Spinal cord (tissue), 10 donors: ENCODE measurements at places on chromosomes 11 and 22. TPM values are rescaled to one million over a fixed set of nuclear protein-coding genes. Genes with fewer than 3 reads are reported as not detected.
A peak's percentile ranks its signal among the peaks of the same experiment; 100 is the strongest.

GRCh38 chr22:19656541-19657251 lies 57.6 kb upstream of the SEPTIN5 start:
- H3K27me3 ChIP-seq = no peaks in the 10 kb centered on the region
- H3K36me3 ChIP-seq = no peaks in the 10 kb centered on the region
- no peak for DNase-seq
- H3K4me1 ChIP-seq = no peaks in the 10 kb centered on the region
- H3K27ac ChIP-seq = no peak overlapping the region

DNA sequence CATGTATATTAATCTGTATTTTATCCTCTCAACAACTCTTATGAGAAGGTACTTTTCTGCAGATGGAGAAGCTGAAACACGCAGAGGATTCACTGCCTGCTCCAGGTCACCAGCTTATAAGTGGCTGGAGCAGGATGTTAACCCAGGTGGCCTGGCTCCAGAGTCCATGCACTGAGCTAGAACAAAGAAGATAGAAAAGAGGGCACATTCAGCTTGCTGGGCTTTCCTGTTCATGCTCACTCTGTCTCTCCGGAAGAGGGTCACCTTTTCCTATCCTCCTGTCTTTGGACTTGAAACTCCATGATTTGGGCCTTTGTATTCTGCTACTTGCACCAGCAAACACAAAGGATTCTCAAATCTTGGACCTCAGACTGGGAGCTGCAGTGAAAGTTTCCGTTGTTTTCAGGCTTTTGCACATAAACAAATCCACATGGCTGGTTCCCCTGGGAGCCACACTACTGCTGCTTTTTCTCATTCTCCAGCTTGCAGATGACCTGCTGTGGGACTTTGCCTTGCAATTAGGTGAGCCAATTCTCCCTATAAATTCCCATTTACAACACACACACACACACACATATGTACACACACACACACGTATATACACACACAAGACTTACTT lies 117.3 kb upstream of the GRK3 start:
- peak; percentile 74 for DNase-seq
- H3K27me3 ChIP-seq = no peaks in the 10 kb centered on the region
- no peak overlapping the region for H3K27ac ChIP-seq
- peaks cover 14% of the 10 kb centered on the region for H3K4me1 ChIP-seq

The TMPRSS5 gene
- 18.8 TPM for total RNA-seq

- H3K27ac ChIP-seq = peak overlapping the region; percentile 51
- H3K4me3 ChIP-seq = peak overlapping the region; percentile 63
- no peak for DNase-seq
- H3K4me1 ChIP-seq = peaks cover 30% of the 10 kb centered on the region
Observed at GRCh38 chr22:29073618-29074275, 912 bp downstream of the KREMEN1 start.

GRCh38 chr11:106728379-106728778 lies 289.9 kb downstream of the GUCY1A2 start:
- no peak overlapping the region for H3K4me3 ChIP-seq
- no peaks in the 10 kb centered on the region for H3K27me3 ChIP-seq
- peak; percentile 23 for DNase-seq
- H3K4me1 ChIP-seq = no peaks in the 10 kb centered on the region
- H3K36me3 ChIP-seq = no peaks in the 10 kb centered on the region
- no peak overlapping the region for H3K27ac ChIP-seq

GRCh38 chr11:122625976-122626665 lies 29.4 kb upstream of the UBASH3B start:
- no peak overlapping the region for H3K4me3 ChIP-seq
- no peaks in the 10 kb centered on the region for H3K36me3 ChIP-seq
- peaks cover 5% of the 10 kb centered on the region for H3K4me1 ChIP-seq
- no peak for DNase-seq
- H3K27me3 ChIP-seq = no peaks in the 10 kb centered on the region
- H3K27ac ChIP-seq = no peak overlapping the region

DNA sequence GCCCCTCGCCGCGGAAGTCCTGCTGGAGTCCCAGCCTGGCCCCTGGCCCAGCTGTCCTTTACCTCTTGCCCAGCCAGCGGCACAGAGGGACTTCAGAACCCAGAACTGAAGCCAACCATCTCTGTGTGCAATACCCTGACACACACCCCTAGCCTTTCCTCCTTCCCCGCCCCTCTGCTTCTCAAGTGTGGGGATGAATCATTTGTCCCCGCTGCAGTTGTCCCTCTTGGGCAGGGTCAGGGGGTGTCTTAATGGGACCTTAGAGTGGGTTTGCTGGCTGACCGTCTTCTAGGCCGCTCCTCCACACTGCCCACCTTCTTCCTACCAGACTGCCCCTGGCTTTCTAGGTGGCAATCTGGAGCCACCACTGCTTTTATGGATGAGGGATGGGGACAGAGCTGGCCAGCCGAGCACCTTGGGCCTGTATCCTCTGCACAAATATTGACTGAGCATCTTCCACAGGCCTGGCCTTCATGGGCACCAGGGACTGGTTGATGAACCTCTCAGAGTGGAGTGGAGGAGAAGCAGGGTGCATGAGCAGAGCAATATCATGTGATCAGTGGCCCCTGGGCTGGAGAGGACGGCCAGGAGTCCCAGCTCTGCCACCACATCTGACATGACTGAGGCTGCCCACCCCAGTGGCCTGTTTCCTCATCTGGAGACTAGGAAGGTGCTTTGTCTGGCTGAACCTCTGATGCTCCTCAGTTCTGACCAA lies 668 bp upstream of the CHST1 start:
- no peaks in the 10 kb centered on the region for H3K36me3 ChIP-seq
- peak overlapping the region; percentile 17 for H3K4me3 ChIP-seq
- H3K4me1 ChIP-seq = peaks cover 58% of the 10 kb centered on the region
- no peaks in the 10 kb centered on the region for H3K27me3 ChIP-seq
- no peak overlapping the region for H3K27ac ChIP-seq

DNA sequence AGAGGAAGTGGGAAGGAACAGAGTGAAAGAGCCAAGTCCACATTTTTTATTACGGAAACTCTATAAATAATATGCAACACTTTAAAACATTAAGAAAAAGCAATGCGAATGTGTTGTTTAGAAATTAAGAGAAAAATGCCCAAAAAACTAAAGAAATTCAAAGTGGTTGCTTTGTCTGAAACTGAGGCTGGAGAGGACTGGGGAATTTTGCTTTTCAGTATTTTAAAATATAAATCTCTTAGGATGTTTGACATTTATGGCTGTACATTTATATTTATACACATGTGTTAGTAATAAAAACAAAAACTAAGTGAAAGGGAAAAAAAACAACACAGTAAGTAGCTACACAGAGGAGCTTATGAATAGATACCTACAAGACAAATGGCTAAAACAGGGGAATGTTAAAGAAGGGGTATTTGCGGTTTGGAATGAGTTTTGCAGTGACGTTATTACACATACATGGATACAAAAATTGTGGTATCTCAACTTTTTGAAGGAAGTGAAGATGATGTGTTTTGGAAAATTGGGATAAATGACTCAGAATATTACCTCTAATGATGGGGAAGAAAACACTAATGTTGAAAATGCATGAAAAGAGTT lies 97.0 kb upstream of the DRD2 start:
- H3K27me3 ChIP-seq = no peaks in the 10 kb centered on the region
- H3K27ac ChIP-seq = no peak overlapping the region
- DNase-seq = no peak
- no peak overlapping the region for H3K4me3 ChIP-seq
- H3K4me1 ChIP-seq = peaks cover 5% of the 10 kb centered on the region

The BAIAP2L2 gene
- 0.10 TPM for total RNA-seq

DNA sequence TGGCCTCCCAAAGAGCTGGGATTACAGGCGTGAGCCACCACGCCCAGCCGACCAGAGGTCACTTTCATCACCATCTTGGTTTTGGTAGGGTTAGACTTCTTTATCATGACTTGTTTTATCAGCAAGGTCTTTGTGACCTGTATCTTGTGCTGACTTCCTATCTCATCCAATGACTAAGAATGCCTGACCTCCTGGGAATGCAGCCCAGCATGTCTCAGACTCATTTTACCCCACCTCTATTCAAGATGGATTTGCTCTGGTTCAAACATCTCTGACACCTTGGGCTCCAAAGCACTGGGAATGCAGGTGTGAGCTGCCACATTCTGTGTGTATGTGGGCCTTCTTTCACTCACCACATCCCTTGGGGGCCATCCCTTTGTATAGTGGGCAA lies 5.1 kb upstream of the TALDO1 start:
- no peaks in the 10 kb centered on the region for H3K36me3 ChIP-seq
- H3K4me3 ChIP-seq = no peak overlapping the region
- H3K27me3 ChIP-seq = peaks cover 3% of the 10 kb centered on the region
